ENCODE measurements at places on chromosomes 3 and 15.

DNA sequence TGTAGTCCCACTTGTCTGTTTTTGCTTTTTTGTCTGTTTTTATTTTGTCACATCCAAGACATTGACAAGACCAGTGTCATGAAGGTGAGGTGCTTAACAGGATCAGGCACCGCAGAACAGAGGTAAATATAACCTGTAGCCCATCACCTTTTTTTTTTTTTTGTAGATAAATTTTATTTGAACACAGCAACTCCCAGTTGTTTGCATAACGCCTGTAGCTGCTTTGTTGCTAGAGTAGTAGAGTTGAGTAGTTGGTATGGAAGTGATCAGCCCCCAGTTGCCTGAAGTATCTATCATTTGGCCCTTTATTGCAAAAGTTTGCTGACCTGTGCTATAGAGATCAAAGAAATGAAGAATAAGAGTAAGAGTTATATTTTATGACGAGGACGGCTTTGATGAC lies 135.0 kb downstream of the TCF12 start:
- DNase-seq = no peak

DNA sequence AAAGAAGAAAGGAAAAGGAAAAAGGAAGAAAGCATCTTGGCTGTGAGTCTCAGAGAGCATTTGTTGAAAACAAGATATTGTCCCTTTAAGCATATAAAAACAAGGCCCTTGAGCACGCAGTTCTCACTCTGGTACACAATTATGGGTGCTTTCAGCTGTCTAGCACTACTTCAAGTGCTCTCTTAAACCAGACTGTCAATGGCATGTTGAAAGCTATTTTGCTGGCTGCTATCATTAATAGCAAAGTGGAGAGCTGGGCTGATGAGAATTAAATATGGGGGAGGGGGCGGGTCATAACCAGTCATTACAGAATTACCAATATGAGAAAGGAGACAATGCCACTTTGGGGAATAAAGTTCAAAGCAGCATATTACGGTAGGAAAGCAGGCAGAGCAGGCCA lies 9.3 kb downstream of the TLE3 start:
- no peak for DNase-seq

GRCh38 chr15:53346583-53346982 lies 412.9 kb downstream of the WDR72 start:
- DNase-seq = no peak

DNA sequence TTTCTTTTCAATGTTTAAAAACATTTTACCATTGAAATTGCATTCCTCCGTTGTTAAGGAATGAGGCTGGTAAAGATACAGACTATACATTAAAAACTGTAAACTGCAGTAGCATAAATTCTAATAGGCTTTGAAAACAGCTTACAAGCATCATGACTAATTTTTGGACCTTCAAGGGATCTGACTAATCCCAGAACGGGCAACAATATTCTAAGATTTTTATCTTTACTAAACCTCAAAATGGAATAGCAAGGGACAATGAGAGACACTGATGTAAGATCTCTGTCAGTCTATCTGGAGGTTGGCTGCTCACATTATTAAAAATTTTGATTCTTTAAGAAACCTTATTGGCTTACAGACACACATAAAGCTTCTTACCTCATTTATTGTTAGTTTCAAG lies 74.7 kb downstream of the BTD start:
- no peak for DNase-seq

- no peak for DNase-seq
Observed at GRCh38 chr3:134937256-134938028, 142.4 kb downstream of the EPHB1 start.

DNA sequence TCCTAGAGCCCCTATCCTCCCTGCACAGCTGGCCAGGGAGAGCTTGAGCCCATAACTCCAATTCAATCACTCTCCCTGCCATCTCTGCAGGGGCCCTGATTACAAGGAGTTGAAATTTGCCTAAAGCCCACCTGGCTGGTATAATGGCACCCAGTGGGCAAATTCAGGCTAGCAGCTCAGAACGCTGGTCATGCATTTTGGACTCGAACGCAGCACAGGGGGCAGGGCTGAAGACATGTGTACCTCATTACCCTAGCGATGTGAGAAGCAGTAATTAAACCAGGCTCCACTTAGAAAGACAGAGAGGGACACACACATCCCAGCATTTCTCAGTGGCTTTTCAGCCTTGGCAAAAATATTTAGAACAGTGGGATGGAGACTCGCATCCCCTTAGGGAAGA lies 3.2 kb downstream of the INSYN1 start:
- no peak for DNase-seq

GRCh38 chr3:194485468-194485880 lies 1.3 kb downstream of the ATP13A3 start:
- no peak for DNase-seq

GRCh38 chr3:125051205-125051604 lies 4.6 kb downstream of the HEG1 start:
- no peak for DNase-seq

DNA sequence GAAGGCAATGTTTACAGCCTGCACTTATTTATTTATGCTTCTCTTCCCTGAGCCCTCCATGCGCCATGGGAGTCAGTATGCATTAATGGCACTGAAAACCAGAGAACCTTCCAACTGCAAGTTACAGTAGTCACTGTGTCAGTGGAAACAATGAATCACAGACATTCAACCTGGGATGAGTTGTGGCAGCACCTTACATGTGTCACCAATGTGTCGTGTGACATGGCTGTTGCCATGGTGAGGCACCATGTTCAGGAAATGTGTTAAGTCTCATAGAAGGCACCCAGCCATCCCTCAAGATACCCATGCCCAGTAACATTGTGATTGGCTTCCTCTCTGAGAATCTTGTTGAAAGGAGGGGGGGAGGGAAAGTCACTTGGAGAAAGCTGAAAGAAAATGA lies 105.0 kb downstream of the FOXP1 start:
- peak; percentile 84 for DNase-seq

GRCh38 chr15:90744759-90745402 lies 27.7 kb downstream of the BLM start:
- no peak for DNase-seq

- no peak for DNase-seq
Observed at GRCh38 chr15:75213768-75214221, 12.1 kb downstream of the C15orf39 start.

DNA sequence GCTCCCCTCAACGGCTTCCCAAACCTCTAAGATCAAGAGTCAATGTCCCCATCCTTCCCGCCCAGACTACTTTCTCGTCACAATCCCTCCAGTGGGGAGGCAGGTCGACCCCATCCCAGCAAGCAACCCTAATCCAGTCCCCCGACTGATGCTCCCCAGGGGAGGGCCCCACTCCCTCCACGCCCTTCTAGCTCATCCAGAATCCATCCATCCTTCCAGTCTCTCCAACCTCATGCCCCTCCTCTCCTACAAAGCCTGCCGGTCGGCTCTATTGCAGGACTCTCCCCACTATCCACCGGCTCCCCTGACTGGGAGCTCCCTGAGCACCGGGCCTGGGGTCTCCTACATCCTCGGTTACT lies 1.3 kb downstream of the ADAMTS7 start:
- no peak for DNase-seq

GRCh38 chr15:48089702-48090101 lies 31.1 kb upstream of the SLC24A5 start:
- DNase-seq = no peak

GRCh38 chr3:40920041-40920440 lies 279.3 kb upstream of the CTNNB1 start:
- DNase-seq = no peak

- no peak for DNase-seq
Observed at GRCh38 chr15:38266247-38266986, 13.8 kb downstream of the SPRED1 start.

- no peak for DNase-seq
Observed at GRCh38 chr3:54653456-54654195, 274.2 kb downstream of the LRTM1 start.

DNA sequence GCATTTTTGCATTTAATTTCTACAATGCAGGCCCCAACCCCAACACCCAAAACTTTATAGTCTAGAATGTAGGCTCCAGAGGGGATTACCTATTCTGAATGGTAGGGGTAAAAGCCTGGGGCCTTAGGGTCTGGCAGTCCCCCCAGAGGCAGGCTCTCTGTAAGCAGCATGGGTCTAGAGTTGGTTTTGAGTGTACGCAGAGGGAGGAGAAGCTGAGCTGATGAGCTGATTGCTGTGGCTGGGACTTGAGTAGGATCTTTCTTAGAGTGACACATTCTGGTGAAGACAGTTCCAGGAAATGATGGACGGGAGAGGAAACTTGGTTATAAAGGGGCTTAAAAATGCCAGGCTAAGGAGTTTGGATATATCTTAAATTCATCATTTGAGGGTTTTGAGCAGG lies 2.1 kb downstream of the LPP start:
- peak; percentile 46 for DNase-seq

- no peak for DNase-seq
Observed at GRCh38 chr3:13041113-13041776, 32.0 kb downstream of the IQSEC1 start.

GRCh38 chr3:37556789-37557301 lies 304.8 kb upstream of the CTDSPL start:
- no peak for DNase-seq

DNA sequence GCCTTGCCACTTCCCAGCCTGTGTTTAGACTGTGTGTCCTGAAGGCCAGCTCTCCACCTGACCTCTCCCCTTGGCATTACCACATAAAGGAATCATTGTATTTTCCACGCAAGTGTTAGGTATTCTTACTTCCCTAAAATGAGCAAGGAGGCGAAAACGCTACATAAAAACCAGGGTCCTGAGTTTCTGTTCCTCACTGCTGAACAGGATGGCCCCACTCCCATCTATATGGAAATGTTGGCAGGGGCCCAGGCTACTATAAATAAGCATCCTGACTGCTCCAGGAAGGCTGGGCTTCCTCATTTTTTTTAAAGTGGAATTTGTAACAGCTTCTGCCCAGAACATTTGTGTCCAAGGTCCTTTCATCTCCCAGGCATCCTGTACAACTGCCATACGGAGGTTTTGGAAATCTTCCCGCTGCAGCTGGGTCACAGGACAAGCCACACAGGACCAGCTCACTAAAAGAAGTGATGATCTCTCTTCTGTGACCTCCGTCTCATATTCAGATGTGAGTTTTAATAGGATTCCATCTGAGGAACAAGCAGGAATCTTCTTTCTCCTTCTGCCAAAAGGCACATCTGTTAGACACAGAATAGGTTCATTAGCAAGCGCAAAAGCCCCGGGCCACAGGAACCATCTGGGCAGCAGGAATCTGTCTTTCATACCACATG lies 56.4 kb upstream of the LIMD1 start:
- DNase-seq = no peak

GRCh38 chr15:26550880-26551279 lies 222.0 kb downstream of the GABRB3 start:
- no peak for DNase-seq
